ENCODE measurements at places on chromosomes 3 and 15.

GRCh38 chr3:157294491-157294890, 134.5 kb upstream of the CCNL1 start:
- DNase-seq: no peak

GRCh38 chr3:128786434-128787020, 60.5 kb downstream of the RAB7A start:
- no peak for DNase-seq

- no peak for DNase-seq
Observed at GRCh38 chr3:87575550-87575949, 299.2 kb upstream of the POU1F1 start.

DNA sequence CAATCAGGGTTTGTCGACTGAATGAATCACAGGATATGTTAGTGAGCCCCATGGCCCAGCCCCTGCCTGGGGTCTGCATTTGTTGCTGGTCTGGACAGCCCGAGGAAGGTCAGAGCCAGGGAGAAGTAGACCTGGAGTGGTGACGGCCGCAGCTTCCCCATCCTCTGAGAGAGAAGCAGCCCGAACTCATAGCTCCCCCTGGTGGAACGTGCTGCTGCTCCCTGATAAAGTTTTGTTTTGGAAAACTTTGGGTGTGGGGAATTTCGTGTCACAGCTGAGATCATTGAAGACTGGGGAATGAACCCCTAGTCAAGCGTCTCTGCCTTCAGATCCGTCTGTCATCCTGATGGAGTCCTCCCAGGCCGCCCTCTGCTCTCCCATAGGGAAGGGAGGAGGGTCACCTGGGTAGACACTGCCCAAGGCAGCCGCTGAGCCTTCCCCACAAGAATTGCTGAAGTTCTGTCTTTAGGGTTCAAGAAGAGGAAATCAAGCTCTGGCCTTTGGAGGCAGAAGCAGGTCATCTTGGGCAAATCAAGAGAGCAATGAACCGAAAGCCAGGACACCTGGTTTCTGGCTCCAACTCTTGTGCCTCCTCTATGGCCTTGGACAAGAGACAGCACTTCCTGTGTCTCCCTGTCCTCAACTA, 60.5 kb downstream of the GLDN start:
- DNase-seq: no peak

- no peak for DNase-seq
Observed at GRCh38 chr15:49382394-49382793, 40.6 kb upstream of the FGF7 start.

DNA sequence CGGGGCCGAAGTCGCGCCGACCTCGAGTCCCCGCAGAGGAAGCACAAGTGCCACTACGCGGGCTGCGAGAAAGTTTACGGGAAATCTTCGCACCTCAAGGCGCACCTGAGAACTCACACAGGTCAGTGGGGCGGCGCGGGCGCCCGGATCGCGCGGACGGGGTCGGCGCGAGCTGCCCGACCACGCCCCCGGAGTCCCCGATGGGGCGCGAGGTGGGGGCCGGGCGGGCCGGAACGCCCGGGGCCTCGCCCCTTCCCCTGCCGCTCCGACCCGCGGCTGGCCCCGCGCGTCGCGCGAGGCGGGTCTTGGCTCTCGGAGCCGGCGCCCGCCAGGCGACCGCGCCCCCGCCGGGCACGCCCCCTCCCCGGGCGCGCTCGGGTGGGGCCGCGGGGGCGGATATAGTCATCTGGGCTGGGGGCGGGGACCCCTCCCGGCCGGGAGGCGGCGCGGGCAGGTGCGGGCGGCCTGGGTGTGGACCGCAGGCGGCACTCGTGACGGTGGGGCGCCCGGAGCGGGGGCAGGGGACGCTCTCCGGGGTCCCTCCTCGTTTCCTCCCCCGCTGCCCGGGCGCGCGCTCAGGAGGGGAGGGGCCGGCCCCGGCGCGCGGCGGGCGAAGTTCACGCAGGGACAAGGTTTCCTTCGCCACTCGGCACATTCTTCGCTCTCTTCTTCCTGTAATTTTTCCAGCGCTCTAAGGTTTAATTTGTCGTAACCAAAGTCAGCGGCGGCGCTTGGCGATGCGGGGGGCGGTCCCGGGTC, 1.2 kb downstream of the KLF13 start:
- DNase-seq: peak; percentile 85

GRCh38 chr3:62035402-62036057, 337.8 kb downstream of the FEZF2 start:
- DNase-seq: no peak
